ENCODE measurements at places on chromosomes 2 and 18. TPM values are rescaled to one million over a fixed set of nuclear protein-coding genes. Genes with fewer than 3 reads are reported as not detected.

The CFAP65 gene
- total RNA-seq = not detected

The MAL gene
- total RNA-seq = 102 TPM

The SLC11A1 gene
- 4.9 TPM for total RNA-seq

The CCDC68 gene
- not detected for total RNA-seq

The GPR45 gene
- not detected for total RNA-seq

The HOXD3 gene
- not detected for total RNA-seq
